ENCODE measurements at places on chromosomes 4 and X.

DNA sequence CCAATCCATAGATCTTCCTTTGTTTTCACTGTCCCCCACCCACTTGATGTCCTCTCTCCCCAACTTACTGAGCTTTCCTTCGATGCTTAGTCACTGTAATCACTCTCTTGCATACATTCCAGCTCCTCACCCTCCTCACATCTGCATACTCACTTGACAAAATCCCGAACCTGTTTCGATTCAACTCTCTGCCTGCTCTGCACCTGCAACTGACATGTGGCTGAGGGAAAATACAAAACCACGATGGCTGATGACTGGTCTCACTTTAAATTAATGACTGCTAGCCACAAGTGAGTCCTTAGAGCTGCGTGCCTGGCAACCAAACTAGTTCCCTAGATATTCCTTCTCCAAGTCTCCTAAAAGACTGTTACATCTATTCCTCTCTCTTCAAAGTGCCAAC lies 70.4 kb upstream of the FHL1 start:
- H3K36me3 ChIP-seq = no peaks in the 10 kb centered on the region
- no peak overlapping the region for H3K4me3 ChIP-seq

GRCh38 chrX:153411255-153411987 lies at the start of gene ZFP92:
Gene ZFP92 (plus strand): TSS chrX:153411472. CDS start chrX:153418323, 6,851 bp downstream.
- no peak for DNase-seq
- H3K4me3 ChIP-seq = peak within 1 kb of the TSS; percentile 44

- H3K4me1 ChIP-seq = no peaks in the 10 kb centered on the region
- H3K36me3 ChIP-seq = no peaks in the 10 kb centered on the region
- no peaks in the 10 kb centered on the region for H3K27me3 ChIP-seq
- no peak overlapping the region for H3K4me3 ChIP-seq
Observed at GRCh38 chr4:68175562-68176155, 46.0 kb upstream of the TMPRSS11F start.

DNA sequence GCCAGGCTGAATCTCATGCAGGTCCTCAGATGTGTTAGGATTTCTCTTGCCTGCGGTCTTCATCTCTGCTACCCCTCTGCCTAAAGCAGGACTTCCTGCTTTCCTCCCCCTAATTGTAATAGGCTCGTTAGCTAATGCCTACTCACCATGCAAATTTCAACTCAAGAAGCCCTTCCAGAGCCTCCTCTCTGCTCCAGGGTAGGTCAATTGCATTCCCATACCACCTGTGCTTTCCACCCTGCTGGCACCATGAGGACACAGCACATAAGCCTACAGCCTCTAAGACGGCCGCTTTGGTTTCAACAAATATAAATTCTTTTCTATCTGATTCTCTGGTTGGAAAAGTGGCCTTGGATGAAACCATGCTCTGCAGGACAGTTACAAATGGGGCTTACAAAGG lies 93.9 kb downstream of the QDPR start:
- no peaks in the 10 kb centered on the region for H3K36me3 ChIP-seq
- no peaks in the 10 kb centered on the region for H3K27me3 ChIP-seq
- DNase-seq = no peak
- H3K4me1 ChIP-seq = no peaks in the 10 kb centered on the region
- H3K4me3 ChIP-seq = no peak overlapping the region

DNA sequence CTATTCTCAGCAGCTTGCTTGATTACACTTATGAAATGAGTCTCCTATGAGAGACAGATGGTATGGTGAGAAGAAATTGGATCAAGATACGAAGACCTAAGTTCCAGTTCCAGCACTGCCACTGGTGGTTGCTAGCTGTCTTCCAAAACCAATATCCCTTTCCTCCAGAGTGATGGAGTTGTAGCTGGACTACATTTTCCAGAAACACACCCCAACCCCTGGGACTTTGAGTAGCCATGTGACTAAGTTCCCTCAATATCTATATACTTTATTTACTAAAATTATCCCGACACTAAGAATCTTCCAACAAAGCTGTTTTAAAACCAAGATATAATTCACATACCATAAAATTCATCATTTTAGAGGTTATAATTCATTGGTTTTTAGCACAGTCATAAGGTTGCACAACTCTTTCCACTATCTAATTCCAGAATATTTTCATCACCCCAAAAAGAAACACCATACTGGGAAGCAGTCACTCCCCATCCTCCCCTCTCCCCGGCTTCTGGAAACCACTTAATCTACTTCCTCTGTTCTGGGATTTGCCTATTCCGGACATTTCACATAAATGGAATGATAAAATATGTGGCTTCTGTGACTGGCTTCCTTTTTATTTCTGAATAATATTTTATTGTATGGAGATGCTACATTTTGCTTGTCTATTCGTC lies 118.0 kb downstream of the MANBA start:
- no peak overlapping the region for H3K4me3 ChIP-seq
- H3K27ac ChIP-seq = no peak overlapping the region
- no peak for DNase-seq
- no peaks in the 10 kb centered on the region for H3K4me1 ChIP-seq
- no peaks in the 10 kb centered on the region for H3K27me3 ChIP-seq

DNA sequence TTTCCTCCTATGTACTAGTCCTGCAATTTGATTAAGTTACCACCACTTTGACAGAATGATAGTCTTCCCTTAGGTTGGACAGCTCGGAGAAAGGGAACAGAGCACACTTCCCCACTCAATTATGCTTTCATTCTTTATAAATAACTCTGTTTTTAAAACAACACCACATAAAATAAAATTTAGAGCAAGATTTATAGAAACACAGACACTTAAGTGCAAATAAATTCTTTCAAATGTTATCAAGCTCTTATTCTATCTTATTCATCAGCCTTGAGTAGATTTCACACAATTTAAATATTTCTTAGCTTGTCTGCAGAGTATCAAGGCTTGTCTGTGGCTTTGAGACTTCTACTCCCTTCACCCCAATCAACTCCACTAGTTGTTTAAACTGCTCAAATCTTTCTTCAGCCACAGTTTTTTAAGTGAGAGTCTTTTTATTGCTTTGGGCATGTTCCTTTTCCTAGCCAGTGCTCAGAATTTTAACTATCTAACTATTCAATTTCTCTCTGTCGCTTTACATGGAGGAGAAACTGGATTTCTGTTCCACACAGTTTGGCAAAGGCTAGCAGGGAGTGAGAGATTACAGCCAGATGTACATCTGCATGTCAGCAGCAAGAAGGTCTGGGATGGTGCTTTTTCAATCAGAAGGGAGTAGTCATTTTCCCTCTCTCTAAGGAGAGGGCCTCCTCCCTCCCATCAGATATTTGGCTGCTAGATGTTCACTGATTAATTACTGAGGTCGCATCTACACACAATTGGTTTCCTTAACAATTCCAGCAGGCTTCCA lies 53.1 kb upstream of the PLAC1 start:
- no peak for DNase-seq
- H3K27ac ChIP-seq = no peak overlapping the region
- no peak overlapping the region for H3K4me3 ChIP-seq
- H3K36me3 ChIP-seq = no peaks in the 10 kb centered on the region
- H3K4me1 ChIP-seq = peaks cover 2% of the 10 kb centered on the region

DNA sequence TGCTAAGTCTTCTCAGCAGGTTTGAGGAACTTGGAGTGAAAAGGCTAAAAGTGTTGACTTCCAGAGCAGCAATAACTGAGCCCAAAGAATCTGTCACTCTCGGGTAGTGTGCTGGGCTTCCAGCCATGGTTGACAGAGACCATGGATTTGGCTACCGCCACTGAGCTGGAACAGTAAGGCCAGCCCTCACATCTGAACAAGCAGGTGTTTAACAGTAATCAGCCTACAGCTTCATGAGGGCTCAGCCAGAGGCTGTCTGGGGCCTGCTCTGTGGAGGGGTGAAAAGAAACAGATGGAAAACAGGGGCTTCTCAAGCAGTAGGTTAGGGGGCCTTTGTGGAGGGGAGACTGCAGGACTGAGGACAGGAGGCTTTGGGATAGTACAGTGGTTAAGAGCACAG lies 14.9 kb downstream of the RASL11B start:
- H3K4me3 ChIP-seq = no peak overlapping the region
- DNase-seq = no peak
- H3K27me3 ChIP-seq = no peaks in the 10 kb centered on the region
- no peak overlapping the region for H3K27ac ChIP-seq

GRCh38 chrX:133542476-133542875 lies 127.2 kb upstream of the GPC4 start:
- no peaks in the 10 kb centered on the region for H3K36me3 ChIP-seq
- no peak overlapping the region for H3K4me3 ChIP-seq
- H3K4me1 ChIP-seq = no peaks in the 10 kb centered on the region

DNA sequence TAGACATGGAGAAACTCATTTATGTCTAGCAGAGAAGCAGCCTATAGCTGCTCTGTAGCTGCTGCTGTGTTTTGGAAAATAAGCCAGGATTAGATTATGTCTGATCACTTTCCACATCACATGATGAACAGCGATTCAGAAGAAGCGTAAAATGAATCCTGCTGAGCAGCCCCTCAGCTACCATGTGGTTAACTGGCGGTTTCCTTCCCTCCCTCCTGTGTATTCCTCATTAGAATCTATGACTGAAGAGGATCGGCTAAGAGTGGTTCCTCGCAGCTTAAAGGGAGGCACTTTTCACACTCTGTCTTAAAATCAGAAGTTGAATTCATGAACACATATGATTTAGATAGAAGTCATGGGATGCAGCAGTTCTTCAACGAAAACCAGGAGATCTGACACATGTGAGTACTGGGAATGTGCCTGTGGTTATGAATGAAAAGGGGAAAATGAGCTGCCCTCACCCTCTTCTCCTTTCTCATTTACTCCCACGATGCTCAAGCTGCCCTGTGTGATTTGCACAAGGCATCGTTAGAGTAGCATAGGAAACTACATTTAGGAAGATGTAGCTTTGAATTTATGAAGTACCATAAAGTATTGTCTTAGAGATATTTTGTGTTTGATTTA lies at the start of gene PPEF1:
TSS of gene PPEF1 (plus strand) at position 220 of the 624 bp plus-strand sequence. CDS start at position 356, 136 bp downstream.
- H3K36me3 ChIP-seq = no peaks in the 10 kb centered on the region
- H3K27me3 ChIP-seq = no peaks in the 10 kb centered on the region
- no peak for DNase-seq
- no peaks in the 10 kb centered on the region for H3K4me1 ChIP-seq
- H3K4me3 ChIP-seq = no peak within 1 kb of the TSS
- H3K27ac ChIP-seq = no peak within 1 kb of the TSS

GRCh38 chrX:49198540-49199314 lies 1.3 kb downstream of the SYP start:
- H3K27me3 ChIP-seq = no peaks in the 10 kb centered on the region
- no peak for DNase-seq
- H3K4me3 ChIP-seq = peak overlapping the region; percentile 49
- peaks cover 2% of the 10 kb centered on the region for H3K4me1 ChIP-seq
- no peak overlapping the region for H3K27ac ChIP-seq

- H3K36me3 ChIP-seq = no peaks in the 10 kb centered on the region
- H3K27ac ChIP-seq = no peak overlapping the region
- H3K27me3 ChIP-seq = no peaks in the 10 kb centered on the region
Observed at GRCh38 chr4:76280488-76281441, 25.8 kb upstream of the STBD1 start.

GRCh38 chr4:76386566-76387305 lies 34.2 kb downstream of the CCDC158 start:
- H3K27ac ChIP-seq = no peak overlapping the region
- peaks cover 3% of the 10 kb centered on the region for H3K4me1 ChIP-seq
- H3K4me3 ChIP-seq = no peak overlapping the region
- no peak for DNase-seq
- no peaks in the 10 kb centered on the region for H3K36me3 ChIP-seq

- no peaks in the 10 kb centered on the region for H3K27me3 ChIP-seq
- no peak overlapping the region for H3K27ac ChIP-seq
- DNase-seq = no peak
- H3K4me1 ChIP-seq = no peaks in the 10 kb centered on the region
- H3K36me3 ChIP-seq = no peaks in the 10 kb centered on the region
Observed at GRCh38 chr4:177339477-177340374, 30.1 kb downstream of the NEIL3 start.

GRCh38 chr4:186643501-186644310 lies 80.0 kb downstream of the FAT1 start:
- H3K27me3 ChIP-seq = no peaks in the 10 kb centered on the region
- no peak overlapping the region for H3K27ac ChIP-seq
- no peaks in the 10 kb centered on the region for H3K36me3 ChIP-seq
- DNase-seq = no peak

DNA sequence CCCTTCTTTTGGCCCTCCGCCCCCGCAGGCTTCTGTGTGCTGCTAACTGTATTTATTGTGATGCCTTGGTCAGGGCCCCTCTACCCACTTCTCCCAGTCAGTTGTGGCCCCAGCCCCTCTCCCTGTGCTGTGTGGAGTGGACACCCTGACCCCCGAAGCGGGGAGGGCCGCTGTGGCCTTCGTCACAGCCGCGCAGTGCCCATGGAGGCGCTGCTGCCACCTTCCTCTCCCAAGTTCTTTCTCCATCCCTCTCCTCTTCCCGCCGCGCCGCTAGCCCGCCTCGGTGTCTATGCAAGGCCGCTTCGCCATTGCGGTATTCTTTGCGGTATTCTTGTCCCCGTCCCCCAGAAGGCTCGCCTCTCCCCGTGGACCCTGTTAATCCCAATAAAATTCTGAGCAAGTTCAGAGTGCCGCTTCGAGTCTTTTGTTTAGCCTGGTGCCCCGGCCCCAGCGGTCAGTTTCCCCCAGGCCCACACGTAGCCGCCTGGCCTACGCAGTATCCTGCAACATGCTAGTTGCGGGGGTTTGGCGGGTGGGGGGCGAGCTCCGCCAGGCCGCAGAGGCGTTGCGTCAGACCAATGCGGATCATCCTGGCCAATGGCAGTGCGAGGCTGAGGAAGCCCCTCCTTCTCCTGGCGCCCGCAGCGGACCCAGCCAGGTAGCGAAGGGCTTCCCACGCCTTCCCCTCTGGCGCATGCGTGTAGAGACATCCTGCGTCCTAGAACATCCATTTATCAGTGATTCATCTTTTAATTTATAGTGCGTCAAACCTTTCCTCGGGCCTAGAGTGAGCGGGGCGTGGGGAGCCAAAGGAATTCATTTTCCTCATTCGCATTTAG lies 5.6 kb upstream of the KANTR start:
- no peak for DNase-seq
- no peaks in the 10 kb centered on the region for H3K4me1 ChIP-seq
- H3K4me3 ChIP-seq = peak overlapping the region; percentile 48
- no peak overlapping the region for H3K27ac ChIP-seq
- H3K36me3 ChIP-seq = peaks cover 6% of the 10 kb centered on the region

DNA sequence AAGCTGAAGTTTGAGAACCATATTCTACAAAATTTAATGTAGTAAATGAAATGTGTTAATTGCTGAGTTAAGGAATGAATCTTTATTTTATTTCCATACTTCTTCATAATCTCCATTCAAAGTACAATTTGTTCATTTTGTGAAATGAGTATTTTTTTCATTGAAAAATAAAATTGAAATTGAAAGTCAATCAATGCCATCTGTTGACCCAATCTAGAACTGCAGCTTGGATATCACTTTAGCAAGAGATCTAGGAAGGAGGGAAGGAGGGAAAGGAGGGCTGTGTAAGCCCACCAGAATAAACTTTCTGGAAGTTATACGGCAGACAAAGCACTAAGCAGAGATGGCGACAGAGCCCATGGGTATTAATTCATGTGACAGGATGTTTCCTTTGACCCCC lies 128.4 kb downstream of the ZMAT1 start:
- no peaks in the 10 kb centered on the region for H3K27me3 ChIP-seq
- no peaks in the 10 kb centered on the region for H3K36me3 ChIP-seq
- no peaks in the 10 kb centered on the region for H3K4me1 ChIP-seq
- no peak for DNase-seq
- no peak overlapping the region for H3K4me3 ChIP-seq

GRCh38 chr4:72666910-72667309 lies 97.9 kb upstream of the ADAMTS3 start:
- H3K36me3 ChIP-seq = no peaks in the 10 kb centered on the region
- H3K4me1 ChIP-seq = no peaks in the 10 kb centered on the region
- DNase-seq = peak; percentile 33
- no peak overlapping the region for H3K27ac ChIP-seq
- no peaks in the 10 kb centered on the region for H3K27me3 ChIP-seq
- no peak overlapping the region for H3K4me3 ChIP-seq

Measured in iPS DF 6.9 (cell line).